Stimulated activated CD8-positive, alpha-beta memory T cell treated with anti-CD3 and anti-CD28 coated beads, Interleukin-12 subunit alpha, Interleukin-12 subunit beta, amount 100 ng/mL, for 1 hour (primary cell): ENCODE measurements at places on chromosomes 3 and 15.
A peak's percentile ranks its signal among the peaks of the same experiment; 100 is the strongest.

DNA sequence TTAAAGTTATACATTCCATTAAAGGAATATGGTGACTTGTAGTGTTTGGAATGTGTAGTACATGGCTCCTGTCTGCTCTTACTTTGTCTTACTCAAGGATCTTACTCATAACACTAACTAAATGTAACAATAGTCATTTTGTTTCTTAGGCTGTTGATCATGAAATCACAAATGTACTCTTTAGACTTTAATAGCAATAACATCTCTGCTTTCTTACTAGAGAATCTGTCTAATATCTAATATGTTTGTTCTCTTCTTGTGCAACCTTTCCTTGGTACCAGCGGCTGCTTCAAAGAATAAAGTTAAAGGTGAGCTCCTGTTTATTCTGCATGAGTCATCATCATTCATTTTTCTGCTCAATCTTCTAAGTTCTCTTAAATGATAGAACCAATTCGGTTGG, 767.5 kb downstream of the CADM2 start:
- DNase-seq = no peak

GRCh38 chr3:179037351-179037750, 34.3 kb downstream of the ZMAT3 start:
- no peak for DNase-seq

- DNase-seq = no peak
Observed at GRCh38 chr3:186075489-186075888, 33.4 kb downstream of the ETV5 start.

DNA sequence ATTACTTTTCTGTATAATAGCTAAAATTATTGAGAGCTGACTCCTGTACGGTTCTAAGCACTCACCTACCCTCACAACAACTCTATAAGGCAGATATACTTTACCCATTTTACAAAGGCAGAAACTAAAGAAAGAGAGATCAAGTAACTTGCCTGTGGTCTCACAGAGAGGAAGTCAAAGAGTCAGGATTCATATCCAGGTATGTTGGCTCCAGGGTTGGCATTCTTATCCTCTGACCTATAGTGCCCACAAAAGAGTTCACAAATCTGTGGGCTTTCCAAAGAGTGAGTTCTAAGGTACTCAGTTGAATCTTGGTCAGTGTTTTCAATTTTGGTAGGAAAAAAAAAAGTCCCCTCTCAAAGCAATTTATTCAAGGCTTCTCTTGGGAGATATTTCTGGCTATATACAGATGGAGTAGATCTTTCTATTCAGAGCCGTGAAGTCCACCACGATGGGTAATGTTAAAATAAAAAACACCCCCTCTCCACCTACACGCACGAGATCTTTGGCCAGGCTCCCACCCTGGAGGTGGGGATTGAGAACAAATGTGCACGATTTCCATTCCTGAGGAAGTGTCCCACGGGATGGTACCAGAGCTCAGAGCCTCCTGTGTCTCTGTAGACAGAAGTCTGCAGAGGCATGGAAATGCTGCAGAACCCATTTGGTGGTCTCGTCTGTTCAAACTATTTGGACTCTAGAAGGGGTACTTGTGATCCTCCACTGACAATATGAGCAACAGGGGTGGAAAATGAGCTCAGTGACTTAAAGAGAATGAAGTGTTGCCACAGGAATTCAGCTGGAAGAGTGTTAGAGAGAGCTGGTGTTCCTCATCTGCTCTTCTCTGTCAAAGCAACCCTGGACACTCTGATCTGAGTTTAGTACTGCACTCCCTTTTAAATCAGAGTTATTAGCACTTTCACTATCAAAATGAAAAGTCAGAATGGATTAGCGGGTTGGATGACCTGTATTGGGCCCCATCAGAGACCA, 212.1 kb upstream of the EIF1B start:
- no peak for DNase-seq

DNA sequence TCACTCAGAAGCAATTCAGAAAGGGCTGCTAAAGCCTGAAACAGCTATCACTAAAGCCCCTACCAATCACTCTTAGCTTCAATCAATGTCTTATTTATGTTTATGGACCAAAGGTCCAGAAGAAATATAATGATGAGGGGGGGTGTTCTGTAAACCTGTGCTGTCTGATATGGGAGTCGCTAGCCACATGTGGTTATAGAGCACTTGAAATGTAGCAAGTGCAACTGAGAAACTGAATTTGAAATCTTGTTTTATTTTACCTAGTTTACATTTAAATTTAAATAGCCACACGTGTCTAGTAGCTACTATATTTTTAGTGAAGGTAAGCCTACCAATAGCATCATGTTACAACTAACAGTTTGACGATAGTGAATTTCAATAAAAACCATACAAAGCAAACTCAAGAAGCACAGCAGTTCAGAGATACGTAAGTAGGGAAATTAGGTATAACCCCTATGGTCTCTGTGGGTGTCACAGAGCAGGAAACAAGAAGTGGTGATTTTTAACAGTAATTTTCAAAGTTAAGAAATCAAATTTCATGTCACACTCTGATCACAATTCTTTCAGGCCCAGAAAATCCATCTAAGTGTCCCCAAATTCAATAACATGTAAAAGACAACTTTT, 3.6 kb downstream of the POU1F1 start:
- DNase-seq = no peak

- DNase-seq = no peak
Observed at GRCh38 chr15:45550436-45550835, 27.9 kb upstream of the SLC30A4 start.

DNA sequence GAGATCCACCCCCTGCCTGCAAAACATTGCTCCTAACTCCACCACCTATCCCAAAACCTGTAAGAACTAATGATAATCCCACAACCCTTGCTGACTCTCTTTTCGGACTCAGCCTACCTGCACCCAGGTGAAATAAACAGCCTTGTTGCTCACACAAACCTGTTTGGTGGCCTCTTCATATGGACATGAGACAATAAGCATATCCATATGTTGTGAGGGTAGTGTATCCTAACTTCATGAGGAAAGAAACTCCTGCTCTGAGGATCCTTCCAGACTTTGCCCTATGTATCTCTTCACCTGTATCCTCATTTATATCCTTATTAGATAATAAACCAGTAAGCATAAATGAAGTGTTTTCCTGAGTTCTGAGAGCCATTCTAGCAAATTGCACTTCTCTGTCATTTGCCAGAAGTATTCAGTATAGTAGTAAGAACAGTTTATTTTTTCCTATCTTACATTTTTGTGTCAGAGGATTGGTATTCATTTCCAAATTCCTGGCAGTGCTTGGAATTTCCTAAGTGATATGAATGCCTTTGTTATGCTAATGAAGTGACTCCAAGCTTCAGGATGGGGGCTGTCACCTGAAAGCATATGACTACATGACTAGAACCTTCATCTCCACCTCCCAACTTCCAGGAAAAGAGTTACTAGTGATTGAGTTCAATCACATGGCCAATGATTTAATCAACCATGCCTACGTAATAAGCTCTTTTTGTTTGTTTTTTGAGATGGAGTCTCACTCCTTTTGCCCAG, 30.2 kb downstream of the TTBK2 start:
- no peak for DNase-seq

DNA sequence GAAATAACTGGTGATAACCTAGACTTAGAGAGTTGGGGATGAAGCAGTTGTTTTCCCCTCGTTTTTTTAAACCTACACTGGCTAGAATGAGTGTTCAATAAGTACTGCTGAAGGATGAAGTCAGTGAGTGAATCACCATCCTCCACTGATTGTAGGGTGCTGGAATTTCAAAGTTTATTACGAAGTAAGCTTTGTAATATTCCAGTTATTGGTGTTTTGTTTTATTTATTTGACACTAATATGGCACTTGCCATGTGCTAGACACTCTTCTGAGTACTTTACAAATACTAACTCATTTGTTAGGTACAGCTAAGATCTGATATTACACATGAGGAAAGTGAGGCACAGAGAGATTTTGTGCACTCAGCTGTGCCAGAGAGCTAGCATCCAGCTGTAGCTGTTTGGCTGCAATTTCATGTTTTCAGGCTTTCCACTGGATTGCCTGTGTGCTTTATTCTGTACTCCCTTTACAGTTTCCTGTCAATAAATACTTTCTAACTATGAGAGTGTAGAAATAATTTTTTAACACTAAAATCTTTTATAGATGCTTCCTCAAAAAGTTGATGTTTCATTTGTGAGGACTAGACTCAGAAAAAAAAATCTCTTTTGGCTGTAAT, 5.8 kb downstream of the MAP2K5 start:
- no peak for DNase-seq

DNA sequence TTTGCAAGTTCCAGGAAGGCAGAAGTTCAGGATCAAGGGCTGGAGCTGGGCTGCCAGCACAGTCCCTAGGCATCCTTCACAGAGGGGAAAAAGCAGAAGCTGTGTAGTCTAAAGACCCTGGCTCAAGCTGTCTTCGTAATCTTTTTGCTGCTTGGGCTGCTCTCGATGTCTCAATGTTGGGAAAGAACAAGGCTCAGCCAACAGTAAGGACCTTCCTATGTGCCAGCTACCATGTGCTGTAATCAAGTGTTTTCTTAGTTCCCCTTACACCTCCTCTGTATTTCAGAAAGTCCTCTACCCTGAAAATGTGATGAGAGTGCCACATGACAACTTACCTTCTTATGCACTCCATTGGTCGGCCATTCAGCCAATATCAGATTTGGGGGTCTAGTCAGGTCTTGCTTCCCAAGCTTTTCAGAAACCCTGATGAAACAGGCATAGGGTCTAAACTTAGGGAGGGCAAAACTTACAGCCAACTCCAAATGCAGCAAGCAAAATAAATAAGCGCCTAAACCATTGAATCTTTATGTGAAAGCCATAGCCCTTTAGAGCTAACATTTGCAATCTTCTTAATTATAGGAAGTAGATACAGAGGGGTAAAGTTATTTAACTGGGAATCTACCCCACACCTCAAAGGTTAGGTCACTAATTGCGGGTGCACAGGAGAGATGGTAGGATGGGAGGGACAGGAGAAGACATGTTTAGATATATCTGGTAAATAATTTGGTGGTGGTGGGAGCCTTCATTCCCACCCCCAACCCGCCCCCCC, 1.2 kb upstream of the EDEM1 start:
- DNase-seq = no peak

GRCh38 chr3:115937054-115937453, 313.7 kb downstream of the GAP43 start:
- no peak for DNase-seq

DNA sequence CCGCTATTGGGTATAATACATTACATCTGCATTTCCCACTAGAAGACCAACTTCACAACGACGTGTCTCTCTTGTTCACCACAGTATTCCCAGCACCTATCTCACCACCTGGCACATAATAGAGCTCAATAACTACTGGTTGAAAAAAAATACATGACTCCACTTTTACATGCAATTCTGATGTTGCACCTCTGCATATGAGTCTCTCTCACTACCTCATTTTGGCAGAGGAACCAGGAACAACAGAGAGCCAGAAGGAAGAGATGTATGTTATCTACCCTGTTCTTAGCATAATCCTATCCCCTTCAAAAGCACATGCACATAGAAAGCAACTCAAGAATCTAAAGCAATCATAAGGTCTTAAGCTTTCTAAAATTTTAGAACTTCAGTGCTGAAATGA, 61.6 kb downstream of the SHQ1 start:
- DNase-seq = no peak

- DNase-seq = no peak
Observed at GRCh38 chr15:83653288-83653638, 660 bp upstream of the ADAMTSL3 start.

- peak; percentile 10 for DNase-seq
Observed at GRCh38 chr15:73273181-73274002, 95.4 kb downstream of the HCN4 start.

DNA sequence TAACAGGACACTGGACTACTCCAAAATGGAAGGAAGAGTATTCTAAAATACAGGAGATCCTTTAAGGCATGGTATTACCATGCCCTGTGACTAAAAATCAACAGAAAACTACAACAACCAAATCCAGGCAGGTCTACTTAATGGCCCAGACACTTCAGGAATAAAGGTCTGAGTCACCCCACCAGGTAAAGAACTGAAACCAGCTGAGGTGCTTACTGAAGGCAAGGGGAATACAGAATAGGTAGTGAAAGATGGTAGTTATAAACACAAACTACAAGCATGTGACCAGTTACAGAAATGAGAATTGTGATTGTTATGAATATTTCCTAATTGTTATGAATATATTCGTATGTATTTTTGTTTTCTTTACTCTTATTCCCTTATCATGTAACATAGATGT, 13.4 kb downstream of the IFT57 start:
- DNase-seq = no peak

GRCh38 chr15:70267879-70268278, 170.2 kb upstream of the TLE3 start:
- DNase-seq = no peak

DNA sequence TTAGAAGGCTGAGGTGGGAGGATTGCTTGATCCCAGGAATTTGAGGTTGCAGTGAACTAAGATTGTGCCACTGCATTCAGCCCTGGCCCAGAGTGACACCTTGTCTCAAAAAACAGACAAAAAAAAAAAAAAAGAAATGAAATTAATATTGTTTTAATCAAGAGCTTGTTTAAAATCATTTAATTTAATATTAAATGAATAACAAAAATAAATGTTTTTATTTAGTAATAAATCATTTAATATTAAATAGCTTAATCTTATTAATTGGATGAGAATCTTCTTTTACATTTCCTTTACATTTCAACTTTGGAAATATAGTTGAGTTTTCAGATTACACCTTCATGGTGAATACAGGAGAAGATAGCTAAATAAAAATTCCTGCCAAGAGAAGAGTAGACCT, 29.7 kb downstream of the TNIK start:
- DNase-seq = no peak

GRCh38 chr3:11581237-11582190, 62.2 kb downstream of the VGLL4 start:
- DNase-seq = no peak

DNA sequence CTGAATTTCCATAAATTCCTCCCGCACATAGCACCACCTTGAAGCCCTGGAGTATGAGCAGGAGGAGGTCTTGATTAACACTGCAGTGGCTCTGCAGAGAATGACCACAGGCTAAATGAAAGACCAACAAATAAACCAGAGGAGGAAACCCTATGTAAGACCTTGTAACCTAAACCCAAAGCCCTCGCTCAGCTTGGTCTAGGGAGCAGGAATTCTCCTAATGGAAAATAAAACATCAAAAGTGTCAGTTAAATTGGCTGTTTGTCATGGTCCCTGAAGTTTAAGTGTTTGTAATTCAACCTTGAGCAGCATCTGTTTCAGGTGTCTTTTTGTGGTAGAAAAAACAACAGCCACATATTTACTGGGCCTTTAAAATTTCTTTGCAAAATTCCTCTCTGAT, 9.2 kb upstream of the UBE2Q2 start:
- no peak for DNase-seq

DNA sequence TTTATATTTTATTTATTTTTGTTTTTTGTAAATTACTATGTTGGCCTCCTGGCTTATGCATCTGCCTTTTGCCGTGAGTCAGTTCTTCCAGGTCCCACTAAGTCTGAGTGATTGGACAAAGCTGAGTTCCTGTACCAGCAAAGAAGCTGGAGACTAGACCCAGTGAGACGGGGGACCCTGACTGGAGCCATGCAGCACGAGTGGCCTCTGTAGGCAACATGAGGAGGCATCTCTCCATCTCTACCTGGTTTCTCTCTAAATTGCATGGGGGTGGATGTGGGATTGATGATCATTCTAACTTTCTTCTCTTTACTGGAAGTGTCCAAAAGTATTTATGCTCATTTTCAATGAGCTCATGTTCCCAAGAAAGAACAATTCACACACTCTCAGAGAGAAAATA, 155.3 kb upstream of the MRPL3 start:
- no peak for DNase-seq

- no peak for DNase-seq
Observed at GRCh38 chr3:174220775-174221554, 638.2 kb upstream of the NAALADL2 start.
